Pancreas (tissue), 10 donors: ENCODE measurements at places on chromosomes 2 and 18. TPM values are rescaled to one million over a fixed set of nuclear protein-coding genes. Genes with fewer than 3 reads are reported as not detected.

DNA sequence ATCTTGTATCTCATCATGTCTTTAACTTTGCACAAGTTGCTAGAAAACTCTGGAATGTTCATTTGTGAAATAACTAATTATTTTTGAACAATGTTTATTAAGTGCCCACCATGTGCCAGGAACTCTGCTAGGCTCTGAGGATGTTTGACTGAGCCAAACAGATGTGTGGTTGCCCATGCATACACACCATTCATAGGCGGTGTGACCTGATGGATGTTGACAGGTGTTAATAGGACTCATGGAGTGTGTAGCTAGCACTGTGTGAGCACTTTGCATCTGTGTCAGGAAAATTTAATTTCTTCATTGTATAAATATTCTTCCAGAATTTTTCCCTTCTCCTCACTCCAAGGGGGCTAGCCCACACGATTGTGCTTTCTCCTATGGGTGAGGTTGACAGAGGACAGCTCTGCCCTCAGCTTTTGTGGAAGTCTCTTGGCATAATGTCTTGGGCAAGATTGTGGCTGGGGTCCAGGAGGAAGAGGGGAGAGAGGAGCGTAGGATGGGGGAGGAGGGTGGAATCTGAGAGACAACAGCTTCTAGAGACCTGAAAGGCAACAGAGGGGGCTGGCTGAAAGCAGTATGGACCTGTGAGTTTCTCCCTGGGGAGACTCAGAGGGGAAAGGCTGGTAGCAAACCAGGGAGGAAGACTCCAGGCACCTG is 214.6 kb upstream of the CXCR4 start:
- H3K36me3 ChIP-seq = no peaks in the 10 kb centered on the region
- no peak for DNase-seq

Gene FBXO48
- total RNA-seq = 0.46 TPM

GRCh38 chr2:72367530-72368225 is 220.0 kb upstream of the CYP26B1 start:
- no peaks in the 10 kb centered on the region for H3K27me3 ChIP-seq
- H3K27ac ChIP-seq = no peak overlapping the region
- no peak for DNase-seq
- no peak overlapping the region for H3K4me3 ChIP-seq
- no peaks in the 10 kb centered on the region for H3K36me3 ChIP-seq
- H3K4me1 ChIP-seq = no peaks in the 10 kb centered on the region

DNA sequence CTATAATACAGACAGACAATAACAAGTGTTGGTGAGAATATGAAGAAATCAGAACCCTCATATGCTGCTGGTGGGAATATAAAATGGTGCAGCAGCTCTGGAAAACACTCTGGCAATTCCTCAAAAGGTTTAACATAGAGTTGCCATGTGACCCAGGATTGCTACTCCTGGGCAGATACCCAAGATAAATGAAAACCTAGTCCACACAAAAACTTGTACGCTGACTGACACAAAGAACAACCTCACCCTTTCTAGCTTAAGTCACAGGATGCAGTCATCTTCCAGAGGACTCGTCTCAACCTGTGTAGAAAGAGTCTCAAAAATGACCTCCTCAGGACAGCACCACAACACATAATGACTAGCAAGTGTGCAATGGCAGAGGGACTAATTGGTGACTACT is 71.6 kb upstream of the ACAA2 start:
- DNase-seq = no peak
- no peak overlapping the region for H3K4me3 ChIP-seq
- H3K36me3 ChIP-seq = no peaks in the 10 kb centered on the region
- no peaks in the 10 kb centered on the region for H3K27me3 ChIP-seq
- H3K4me1 ChIP-seq = no peaks in the 10 kb centered on the region
- H3K27ac ChIP-seq = no peak overlapping the region

DNA sequence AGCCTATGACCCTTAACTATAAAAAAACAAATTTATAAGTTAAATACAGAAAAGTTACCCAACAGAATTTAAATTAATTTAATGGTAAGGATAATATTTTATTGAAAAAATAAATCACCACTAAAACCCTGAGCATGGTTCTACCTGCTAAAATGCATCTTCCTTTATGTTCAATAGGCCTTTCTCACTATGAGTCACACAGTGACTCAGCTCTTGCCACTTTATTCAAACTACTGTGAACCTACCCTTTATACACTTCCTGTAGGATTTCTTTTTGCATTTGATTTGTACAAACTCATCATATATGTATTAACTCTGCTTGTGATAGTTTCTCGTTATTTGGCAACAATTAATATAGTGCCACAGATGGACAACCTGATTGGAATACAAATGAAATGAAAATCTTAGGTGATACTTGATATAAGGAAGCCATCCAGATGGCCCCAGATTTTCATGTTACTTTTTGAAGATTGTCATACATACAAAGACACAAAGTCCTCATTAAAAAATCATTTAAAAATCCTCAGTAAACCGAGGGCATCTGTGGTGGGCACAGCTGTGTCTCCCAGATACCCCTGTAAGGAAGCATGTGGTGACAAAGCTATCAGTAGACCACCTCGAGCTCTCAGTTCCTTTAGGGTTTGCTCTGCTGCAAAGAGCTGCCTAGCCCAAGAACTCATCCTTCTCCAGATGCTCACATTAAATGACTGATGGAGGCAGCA is 55.2 kb upstream of the COBLL1 start:
- no peak for DNase-seq
- H3K36me3 ChIP-seq = no peaks in the 10 kb centered on the region
- no peaks in the 10 kb centered on the region for H3K27me3 ChIP-seq
- H3K4me3 ChIP-seq = no peak overlapping the region
- H3K27ac ChIP-seq = peak overlapping the region; percentile 40

Gene SPRED2
- total RNA-seq = 13.8 TPM

Gene ERICH2
- total RNA-seq = 1.7 TPM

Gene KCNJ3
- total RNA-seq = 0.66 TPM

GRCh38 chr2:107801498-107801897 is 25.2 kb upstream of the RGPD4 start:
- no peak for DNase-seq
- H3K36me3 ChIP-seq = no peaks in the 10 kb centered on the region
- no peak overlapping the region for H3K27ac ChIP-seq
- no peaks in the 10 kb centered on the region for H3K27me3 ChIP-seq
- no peak overlapping the region for H3K4me3 ChIP-seq

Gene MRPL19
- 22.7 TPM for total RNA-seq

DNA sequence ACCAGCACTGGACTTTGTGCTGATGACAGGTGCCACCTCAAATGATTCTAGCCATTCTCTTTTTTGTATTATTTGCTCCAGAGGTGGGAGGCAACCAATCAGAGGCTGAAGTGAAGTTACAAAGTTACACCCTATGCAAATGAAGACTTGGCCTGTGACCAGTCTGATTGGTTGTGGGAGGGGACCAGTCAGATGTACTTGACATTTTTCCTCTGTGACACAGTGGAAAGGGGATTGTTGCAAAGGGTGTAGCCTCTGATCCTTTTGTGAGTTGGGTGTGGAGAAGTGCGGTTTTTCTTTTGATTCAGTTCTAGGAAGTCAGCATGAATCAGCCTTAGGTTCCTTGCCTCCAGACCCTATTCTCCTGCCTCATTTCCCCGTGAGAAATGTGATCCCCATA is 244.0 kb downstream of the ARL6IP6 start:
- no peak overlapping the region for H3K4me3 ChIP-seq
- no peaks in the 10 kb centered on the region for H3K4me1 ChIP-seq
- H3K36me3 ChIP-seq = no peaks in the 10 kb centered on the region
- no peak overlapping the region for H3K27ac ChIP-seq

Gene NXPH2
- total RNA-seq = 0.19 TPM

DNA sequence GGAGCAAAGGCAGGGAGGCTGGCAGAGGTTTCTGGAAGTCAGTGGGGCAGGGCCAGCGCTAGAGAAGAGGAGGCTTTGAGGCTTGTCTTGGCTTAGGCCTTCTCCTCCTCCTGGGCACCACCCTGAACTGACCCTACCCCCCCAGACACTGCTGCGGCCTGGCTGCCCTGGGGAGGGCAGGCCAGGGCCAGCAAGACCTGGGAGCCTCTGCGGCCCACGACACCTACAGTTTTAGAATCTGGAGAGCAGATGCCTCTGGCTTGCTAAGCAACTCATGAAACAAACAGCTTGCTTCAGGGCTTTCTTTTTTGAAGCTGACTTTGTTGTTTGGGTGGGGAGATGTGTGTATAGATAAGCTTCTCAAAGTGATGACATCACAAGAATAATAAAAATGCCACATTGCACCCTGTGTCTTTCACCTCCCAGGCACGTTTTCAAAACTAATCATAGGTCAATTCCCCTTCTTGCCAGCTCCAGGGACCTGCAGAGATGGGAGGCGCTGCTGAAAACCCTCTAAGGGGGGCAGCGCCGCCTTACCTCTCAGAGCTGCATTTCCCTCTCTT is 46.2 kb upstream of the SMAD7 start:
- DNase-seq = no peak
- no peak overlapping the region for H3K27ac ChIP-seq
- H3K4me1 ChIP-seq = no peaks in the 10 kb centered on the region
- H3K4me3 ChIP-seq = no peak overlapping the region

- H3K36me3 ChIP-seq = no peaks in the 10 kb centered on the region
- H3K27ac ChIP-seq = no peak overlapping the region
- DNase-seq = no peak
- H3K27me3 ChIP-seq = no peaks in the 10 kb centered on the region
- H3K4me1 ChIP-seq = no peaks in the 10 kb centered on the region
- H3K4me3 ChIP-seq = no peak overlapping the region
Observed at GRCh38 chr2:240286596-240286995, 146.1 kb upstream of the OTOS start.

DNA sequence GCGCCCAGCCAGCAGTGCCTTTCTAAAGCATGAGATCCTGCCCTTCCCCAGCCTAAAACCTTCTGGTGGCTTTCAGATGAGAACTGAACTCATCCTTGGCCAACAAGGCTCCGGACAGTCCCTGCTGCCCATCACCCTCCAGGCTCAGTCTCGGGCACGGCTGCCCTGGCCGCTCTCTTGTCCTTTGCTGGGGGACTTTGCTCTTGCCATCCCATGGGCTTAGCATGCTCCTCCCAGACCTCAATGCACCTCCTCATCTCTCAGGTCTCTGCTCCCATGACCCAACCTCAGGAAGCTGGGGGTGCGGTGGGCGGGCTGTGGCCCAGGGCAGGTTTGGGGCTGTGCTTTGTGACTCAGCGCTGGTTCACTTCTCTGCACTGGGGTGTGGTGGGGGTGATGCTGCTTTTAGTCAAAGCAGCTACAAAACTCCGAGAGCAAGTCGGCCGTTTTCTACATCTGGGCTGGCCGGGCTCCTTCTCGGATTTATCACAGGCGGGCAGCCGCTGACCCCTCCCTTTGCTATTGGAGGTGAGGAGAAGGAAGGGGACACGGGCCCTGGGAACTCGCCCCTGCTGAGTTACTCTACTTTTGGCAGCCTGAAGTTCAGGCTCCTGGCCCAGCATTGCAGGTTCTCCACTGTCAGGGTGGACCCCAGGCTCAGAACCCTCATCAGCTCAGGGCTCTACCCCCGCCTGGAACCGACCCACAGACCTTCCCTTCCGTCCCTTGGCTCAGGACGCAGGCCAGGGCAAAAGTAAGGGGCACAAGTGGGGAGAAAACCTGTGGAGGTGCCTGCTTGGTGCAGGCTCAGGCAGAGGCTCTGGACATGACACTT is 90.6 kb upstream of the TAF1B start:
- H3K27ac ChIP-seq = no peak overlapping the region
- no peaks in the 10 kb centered on the region for H3K36me3 ChIP-seq
- H3K27me3 ChIP-seq = no peaks in the 10 kb centered on the region
- no peak for DNase-seq
- no peaks in the 10 kb centered on the region for H3K4me1 ChIP-seq

- DNase-seq = no peak
- H3K4me3 ChIP-seq = no peak overlapping the region
- H3K4me1 ChIP-seq = no peaks in the 10 kb centered on the region
- H3K36me3 ChIP-seq = no peaks in the 10 kb centered on the region
- no peaks in the 10 kb centered on the region for H3K27me3 ChIP-seq
Observed at GRCh38 chr18:32328379-32328778, 138.5 kb downstream of the MEP1B start.
